ENCODE measurements at places on chromosomes 1 and 21.

DNA sequence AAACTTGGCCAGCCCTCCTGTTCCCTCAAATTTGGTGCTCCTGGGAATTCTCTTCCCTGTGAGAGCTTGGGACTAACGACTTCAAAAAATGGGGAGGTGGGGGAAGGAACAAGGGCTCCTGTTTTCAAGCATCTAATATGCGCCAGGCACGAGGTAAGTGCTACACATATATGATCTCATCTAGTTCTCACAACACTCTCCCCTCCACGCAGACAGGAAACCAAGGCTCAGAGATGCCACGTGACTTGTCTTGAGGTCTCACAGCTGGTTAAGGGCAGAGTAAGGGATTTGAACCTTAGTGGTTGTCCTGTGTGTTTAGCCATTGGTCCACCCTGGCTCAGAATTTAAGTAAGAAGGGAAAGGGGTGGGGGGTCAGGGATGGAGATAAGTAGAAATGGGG lies 125.9 kb downstream of the DMRTB1 start:
- no peak for DNase-seq

GRCh38 chr1:182507685-182508084 lies 57.7 kb downstream of the RGSL1 start:
- no peak for DNase-seq

GRCh38 chr21:38702196-38702595 lies 103.5 kb upstream of the ETS2 start:
- no peak for DNase-seq

DNA sequence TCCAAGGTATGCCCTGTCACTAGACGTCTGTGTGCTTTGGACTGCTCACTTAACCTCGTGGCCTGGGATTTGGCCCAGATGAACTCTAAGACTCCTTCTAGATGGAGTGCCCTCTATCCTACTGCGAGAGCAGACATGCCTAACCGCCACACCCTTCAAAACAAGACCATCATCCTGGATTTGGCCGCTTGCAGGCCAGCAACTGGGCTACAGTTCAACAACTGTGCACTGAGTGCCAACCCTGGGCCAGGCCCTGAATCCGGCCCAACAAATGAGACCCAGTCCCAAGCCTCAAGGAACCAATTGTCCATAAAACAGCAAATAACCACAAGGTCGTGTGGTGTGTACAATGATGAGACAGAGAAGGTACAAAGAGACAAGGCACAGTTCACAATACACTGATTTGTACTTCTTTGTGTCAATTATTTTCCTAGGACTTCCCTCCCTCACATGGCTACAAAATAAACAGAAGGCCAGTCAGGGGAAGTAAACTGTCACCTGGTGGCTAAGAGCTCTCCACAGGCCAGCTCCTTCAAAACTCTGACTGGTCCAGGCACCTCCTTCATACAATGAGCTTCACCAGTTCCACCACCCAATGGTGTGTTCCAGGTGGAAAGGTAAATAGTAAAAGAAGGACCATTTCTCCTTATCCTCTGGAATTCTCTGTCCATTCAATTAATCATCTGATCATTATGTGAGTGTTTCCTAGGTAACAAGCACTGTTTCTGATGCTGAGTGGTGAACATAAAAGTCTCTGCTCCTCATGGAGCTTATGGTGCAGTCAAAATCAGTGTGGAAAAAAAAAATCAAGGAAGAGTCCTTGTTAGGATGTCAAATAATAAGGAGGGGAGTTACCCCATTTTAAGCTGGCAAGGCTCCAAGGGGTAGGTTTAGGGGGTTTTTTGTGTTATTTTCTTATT lies 60.4 kb downstream of the CAPZB start:
- no peak for DNase-seq
